ENCODE measurements at places on chromosomes 7 and 10.
A peak's percentile ranks its signal among the peaks of the same experiment; 100 is the strongest.

DNA sequence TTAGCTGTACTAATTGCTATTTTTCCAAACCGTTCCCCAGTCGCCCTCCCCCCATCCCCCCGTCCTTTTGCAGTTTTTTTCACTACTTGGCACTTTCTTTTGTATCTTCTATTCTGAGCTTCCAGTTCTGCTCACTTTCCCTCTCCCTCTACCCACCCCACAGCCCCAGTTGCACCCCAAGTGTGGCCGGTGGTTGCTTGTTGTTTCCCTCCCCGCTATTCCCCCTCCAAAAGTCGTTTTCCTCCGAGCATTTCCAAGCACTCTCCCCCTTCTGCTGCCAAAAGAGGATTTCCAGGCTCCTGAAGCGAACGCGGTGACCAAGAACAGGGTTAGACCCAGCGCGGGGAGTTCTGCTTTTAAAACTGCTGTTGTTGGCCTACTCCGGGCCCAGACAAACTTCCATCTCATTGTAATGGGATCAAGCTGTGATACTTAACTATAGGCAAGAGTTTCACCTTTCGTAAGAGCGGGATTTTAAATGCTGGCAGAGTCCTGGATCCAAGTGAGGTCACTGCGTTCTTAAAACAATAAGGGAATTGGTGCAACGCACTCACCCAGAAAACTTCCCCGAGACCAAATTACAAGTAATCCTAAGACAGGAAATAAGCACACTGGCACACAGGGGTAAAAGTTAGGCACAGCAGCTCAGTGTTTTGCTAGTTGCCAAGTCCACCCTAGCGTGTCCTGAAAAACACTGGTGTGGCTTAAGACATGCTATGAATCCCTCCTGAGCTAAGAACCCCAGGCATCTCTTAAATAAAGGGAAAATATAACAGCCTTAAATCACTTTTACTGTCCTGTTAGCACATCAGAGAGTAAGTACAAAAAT lies 1.5 kb upstream of the RGS10 start:
- DNase-seq = no peak

GRCh38 chr7:15487896-15488295 lies 73.9 kb downstream of the AGMO start:
- DNase-seq = no peak

DNA sequence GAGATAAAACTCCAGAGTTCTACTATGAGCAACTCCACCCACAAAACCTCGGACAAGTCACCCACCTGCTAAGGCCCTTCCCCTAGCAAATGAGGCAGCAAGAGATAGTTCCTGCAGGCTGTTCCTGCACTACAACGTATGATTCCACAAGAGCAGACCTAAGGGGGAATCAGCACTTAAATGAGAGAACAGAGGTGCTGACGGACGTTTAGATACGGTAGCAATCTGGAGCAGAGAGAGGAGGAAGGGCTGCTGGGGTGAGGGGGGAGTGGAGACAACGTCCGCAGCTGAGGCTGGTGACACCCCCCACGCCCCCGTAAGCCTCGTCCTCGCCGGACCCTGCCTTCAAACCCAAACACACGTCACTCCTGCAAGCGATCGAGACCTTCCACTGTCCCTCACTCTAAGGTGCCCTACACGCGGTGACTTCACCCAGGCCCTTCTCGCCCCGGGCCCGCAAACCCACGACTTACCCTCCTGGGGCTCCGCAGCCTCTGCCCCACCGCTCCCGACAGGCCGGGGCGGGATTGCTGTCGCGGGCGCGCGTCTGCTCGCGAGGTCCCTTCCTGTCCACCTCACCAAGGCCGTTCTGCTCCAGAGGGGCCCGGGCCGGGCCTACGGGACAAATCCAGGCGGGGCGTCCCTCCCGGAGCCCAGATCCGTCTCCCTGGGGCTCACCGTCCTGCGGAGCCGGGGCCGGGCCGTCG lies 635 bp downstream of the ZNF12 start:
- DNase-seq = no peak

DNA sequence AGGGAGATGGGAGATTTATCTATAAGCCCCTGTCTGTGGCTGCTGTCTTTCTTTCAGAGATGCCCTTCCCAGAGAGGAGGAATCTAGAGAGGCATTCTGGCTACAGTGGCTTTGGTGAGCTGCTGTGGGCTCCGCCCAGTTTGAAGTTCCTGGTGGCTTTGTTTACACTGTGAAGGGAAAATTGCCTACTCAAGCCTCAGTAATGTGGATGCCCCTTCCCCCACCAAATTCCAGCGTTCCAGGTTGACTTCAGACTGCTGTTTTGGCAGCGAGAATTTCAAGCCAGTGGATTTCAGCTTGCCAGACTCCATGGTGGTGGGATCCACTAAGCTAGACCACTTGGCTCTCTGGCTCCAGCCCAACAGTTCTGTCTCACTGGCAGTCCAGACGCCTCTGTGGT lies 951.6 kb downstream of the CCSER2 start:
- DNase-seq = peak; percentile 6

GRCh38 chr10:61606959-61607907 lies 55.5 kb upstream of the CABCOCO1 start:
- no peak for DNase-seq

DNA sequence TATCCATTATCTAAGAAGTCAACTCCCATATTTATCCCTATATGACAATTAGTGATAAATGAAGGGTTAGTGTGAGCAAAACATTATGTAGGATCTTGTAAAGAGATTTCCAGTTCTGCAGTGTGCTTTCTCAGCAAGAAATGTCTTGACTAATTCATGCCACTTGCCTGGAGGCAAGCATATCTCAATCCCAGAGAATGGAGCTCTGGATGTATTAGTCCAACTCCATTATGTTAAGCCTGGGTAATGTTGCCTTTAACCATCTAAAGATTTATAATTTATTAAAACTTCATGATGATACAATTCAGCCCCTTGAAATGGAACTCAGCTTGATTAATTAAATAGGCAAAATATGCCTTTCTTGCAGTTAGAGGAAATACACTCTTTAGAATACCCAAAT lies 1079.9 kb upstream of the LRRTM3 start:
- DNase-seq = no peak

GRCh38 chr7:17021205-17021604 lies 139.4 kb upstream of the AGR3 start:
- DNase-seq = no peak

- no peak for DNase-seq
Observed at GRCh38 chr7:27091941-27092818, 3.6 kb downstream of the HOXA1 start.

- peak; percentile 22 for DNase-seq
Observed at GRCh38 chr7:84022684-84023308, 171.8 kb downstream of the SEMA3A start.

GRCh38 chr7:144503215-144503614 lies 99.7 kb upstream of the NOBOX start:
- DNase-seq = no peak

GRCh38 chr10:46550076-46550790 lies 6.2 kb downstream of the GPRIN2 start:
- no peak for DNase-seq

GRCh38 chr10:1149793-1150637 lies 93.8 kb downstream of the WDR37 start:
- DNase-seq = no peak

DNA sequence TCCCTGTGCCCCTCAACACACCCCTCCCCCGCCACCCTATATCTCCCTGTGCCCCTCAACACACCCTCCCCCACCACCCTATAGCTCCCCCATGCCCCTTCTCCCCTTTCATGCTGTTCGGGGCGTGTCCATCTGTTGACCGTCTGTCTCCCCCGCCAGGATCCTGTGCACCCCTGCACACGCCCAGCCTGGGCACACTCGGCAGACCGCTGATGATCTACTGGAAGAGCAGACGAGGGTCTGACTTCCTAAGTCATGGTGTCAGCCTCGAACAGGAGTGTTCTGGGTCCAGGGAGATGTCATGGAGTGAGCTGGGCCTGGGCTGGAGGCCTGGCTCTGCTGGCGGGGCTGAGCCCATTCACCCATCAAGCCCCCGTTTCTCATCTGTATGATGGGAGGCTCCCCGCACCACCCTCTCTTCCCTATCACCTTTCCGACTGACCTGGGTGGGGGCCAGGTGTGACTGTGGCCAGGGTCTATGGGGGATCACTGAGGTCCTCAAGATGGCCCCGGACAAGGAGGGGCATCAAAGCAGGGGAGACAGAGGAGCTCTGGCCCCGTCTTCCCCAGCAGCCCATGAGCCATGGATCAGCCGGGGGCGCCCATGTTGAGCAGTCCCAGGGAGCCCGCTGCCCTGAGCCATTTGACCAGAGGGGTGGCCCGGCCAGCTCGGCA lies 48.3 kb downstream of the PDGFA start:
- DNase-seq = no peak

- DNase-seq = no peak
Observed at GRCh38 chr10:26044141-26044749, 110.2 kb downstream of the MYO3A start.

DNA sequence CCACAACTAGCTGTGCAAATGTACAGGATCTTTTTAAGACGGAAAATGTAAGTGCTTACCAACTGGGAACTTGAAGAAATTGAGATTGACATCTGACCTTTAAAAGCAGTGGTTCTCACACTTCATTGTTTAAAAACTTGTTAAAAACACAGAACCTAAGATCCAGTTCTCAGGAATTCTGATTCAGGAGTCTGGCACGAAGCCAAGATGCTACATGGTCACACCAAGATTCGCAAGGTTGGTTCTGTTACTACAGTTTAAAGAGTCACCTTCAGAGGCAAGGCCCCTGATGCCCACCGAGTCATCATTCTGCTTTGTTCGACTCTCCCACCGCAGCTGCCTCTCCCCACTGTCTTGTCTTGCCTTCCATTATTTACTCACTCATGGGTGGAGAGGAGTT lies 113.3 kb downstream of the GLI3 start:
- no peak for DNase-seq

DNA sequence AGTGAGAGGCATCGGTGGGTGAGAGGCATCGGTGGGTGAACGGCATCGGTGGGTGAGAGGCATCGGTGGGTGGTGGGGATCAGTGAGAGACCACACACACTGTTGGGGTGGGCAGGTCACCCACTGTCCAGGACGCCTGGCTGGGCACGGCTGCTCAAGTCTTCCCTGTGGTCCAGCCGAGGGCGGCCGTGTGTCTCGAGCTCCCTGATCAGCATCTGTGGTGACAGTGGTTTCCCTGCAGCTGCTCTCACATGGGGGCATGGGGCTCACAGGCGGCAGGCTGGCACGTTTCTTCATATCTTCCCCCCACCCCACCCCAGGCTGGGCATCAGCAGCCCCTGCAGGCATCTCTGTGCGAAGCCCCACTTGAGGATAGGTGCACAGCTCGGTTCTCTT lies 78.2 kb downstream of the NKX6-2 start:
- DNase-seq = no peak

DNA sequence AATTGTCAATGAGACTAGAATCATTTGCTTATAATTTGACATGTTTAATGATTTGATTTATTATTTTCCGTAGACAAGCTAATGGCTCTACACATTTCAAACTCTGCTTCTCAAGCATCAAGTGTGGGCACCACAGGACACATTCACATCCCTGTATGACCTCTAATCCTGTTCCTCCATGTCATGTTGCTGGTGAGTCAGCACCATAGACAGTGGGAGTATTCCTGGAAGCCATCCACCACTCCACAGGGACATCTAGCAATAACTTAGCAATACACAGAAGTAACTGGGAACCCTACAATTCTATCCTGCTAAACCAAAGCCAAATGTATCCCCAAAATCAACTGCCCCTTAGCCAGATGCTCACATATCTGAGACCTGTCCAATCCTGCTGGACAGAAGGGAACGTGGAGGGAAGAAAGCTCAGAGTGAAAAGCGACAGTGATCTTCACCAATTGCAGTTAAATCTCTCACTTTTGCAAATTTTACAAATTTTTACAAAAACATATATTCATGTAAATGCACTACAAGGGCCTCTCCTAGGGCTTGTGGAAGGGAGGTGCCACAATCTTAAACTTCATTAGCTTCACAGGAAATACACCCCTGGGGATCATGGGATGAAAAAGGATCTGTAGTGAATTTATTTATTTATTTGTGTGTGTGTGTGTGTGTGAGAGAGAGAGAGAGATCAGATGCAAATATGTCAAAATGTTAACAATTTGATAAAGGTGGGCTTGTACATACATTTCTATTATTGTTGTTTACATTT lies 126.5 kb downstream of the GFRA1 start:
- DNase-seq = no peak

GRCh38 chr7:82699773-82700186 lies 256.2 kb upstream of the CACNA2D1 start:
- no peak for DNase-seq

DNA sequence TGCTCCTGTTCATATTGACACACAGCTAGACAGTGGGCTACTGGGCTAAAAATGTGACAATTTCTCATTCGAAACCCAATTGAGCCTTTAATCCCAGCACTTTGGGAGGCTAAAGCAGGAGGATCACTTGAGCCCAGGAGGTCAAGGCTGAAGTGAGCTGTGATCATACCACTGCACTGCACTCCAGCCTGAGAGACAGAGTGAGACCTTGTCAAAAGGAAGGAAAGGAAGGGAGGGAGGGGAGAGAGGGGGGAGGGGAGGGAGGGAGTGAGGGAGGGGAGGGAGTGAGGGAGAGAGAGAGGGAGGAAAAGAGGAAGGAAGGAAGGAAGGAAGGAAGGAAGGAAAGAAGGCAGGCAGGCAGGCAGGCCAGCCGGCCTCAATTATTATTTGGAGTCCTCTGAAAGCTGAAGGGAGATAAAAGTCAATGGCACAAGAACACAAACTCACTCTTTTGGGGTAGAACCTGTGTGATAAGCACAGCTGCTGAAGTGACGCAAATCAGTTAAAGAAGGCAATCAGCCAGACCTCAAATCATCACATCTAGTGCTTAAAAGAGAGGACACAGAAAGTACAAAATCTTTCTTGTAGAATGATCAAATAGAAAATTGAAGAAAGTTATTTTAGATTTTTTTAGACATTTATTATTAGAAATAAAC lies 98.1 kb downstream of the CCDC71L start:
- no peak for DNase-seq

- DNase-seq = no peak
Observed at GRCh38 chr10:46551701-46552525, 4.5 kb downstream of the GPRIN2 start.

- DNase-seq = no peak
Observed at GRCh38 chr10:30940256-30940655, 91.4 kb downstream of the ZNF438 start.

- DNase-seq = no peak
Observed at GRCh38 chr7:13448243-13448642, 541.2 kb downstream of the ETV1 start.

GRCh38 chr7:26627221-26627620 lies 237.2 kb downstream of the SKAP2 start:
- DNase-seq = no peak

DNA sequence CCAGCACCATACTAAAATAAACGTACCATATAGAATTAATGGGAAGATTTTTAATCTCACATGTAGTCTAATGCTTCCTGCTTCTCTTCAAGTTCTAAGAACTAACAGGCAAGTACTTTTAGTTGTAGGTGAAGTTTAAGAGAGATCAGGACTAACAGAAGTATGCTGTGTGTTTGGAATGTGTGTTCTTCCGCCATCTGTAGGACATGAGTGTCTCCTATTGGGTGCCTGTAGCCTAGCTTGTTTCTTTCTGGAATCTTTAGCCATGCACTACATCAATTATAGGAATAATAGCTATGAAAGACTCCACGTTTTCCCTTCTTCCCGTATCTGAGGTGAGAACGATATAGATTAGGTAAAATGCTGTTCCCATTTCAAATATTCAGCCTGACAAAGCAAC lies 140.2 kb upstream of the AHR start:
- DNase-seq = no peak
